ENCODE measurements at places on chromosomes 2 and 18.

GRCh38 chr2:159030674-159031380 lies 62.4 kb downstream of the TANC1 start:
- no peak for DNase-seq

GRCh38 chr2:96769814-96770213 lies 9.1 kb downstream of the CNNM4 start:
- DNase-seq = no peak

- no peak for DNase-seq
Observed at GRCh38 chr18:48623468-48624235, 84.8 kb downstream of the CTIF start.

DNA sequence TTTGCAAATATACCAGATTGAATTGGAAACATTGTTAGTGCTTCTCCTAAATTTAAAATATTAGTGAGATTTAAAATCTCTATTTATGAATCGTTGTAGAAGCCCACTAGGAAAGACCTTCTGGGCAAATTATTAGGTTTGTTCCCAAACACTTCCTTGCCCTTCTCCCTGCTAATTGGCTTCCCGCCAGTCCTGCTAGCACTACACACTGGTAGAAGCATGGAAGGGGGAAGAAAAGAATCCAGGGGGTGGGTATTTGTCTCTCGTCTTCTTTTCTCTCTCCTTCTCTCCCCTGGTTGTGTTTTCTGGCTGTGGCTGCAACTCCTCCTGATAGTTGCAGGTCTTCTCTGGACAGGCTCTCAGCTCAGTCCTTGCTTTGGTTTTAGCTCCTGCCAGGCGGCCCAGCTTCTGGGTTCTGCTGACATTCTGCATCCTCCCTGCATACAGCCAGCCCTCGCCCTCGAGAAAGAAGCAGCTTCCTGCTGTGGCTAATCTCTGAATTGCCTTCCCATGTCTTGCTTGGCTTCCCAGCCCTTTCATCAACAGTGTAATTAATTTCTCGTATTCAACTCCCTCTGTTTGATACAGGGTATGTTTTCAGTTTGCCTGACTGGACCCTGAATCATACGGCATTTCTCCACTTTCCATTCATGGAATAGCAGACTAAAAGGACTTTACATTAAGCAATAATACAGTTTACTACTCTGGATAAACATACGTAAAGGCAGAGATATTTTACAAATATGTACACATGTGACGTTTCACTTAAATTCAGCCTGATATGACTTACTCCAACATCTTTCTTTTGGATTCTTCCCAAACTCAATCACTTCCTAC lies 6.9 kb upstream of the PARD3B start:
- no peak for DNase-seq

DNA sequence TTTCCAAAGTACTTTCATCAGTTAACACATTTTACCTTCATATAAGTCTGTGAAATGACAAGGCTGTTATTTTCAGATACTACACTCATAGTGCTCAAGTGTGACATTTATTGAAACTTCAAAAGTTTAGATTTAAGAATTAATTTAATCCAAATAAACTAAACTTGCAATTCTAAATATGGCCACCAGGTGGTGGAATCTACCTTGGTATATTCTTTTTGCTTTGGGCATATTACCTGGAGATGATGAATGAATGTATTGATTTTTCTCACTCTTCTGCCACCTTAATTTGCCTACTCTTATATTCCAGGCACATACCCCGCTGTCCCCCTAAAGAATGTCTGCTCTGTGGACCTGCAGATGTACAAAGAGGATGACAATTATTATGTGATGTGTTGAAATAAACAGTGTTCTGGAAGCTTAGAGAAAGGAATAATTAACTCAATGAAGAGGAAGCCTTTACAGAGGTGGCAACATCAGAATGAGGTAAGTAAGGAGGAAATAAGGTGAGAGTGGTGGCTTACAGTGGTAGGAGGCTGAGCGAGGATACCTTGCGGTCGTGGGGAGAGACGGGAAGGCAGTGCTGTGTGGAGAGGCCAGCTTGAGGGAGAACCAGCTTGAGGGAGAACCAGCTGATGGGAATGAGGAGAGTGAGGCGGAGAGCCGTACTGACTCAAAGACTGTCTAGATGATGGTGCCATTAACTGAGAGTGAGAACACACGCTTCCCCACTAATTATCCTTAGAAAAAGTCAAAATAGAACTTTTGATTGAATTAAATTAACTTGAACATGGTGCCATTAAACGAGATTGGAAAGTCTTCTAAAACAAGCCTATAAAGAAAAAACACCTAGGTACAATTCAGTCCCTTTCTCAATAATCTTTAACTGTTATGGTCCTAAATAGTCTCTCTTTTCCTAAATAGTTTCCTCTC lies 179.5 kb downstream of the CELF4 start:
- no peak for DNase-seq

DNA sequence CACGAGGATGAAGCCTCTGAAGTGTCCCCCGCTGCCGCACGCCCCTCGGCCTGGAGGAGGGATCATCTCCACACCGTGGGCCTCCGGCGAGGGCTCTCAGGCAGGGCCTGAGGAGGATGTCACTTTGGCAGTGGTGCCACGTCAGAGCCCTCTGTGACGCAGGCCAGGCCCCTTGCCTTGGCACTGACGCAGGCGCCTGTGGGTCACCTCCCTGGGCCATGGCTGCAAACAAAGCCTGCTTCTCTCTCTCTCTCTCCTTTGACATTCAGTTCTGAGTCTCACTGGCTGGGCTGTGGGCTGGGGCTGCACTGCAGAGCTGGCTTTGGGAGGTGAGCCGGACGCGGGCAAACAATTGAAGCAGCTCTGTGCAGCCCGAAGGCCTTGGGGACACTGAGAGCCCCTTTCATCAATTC lies 273.7 kb downstream of the TWIST2 start:
- no peak for DNase-seq

- DNase-seq = no peak
Observed at GRCh38 chr2:132448331-132448730, 31.7 kb downstream of the GPR39 start.

DNA sequence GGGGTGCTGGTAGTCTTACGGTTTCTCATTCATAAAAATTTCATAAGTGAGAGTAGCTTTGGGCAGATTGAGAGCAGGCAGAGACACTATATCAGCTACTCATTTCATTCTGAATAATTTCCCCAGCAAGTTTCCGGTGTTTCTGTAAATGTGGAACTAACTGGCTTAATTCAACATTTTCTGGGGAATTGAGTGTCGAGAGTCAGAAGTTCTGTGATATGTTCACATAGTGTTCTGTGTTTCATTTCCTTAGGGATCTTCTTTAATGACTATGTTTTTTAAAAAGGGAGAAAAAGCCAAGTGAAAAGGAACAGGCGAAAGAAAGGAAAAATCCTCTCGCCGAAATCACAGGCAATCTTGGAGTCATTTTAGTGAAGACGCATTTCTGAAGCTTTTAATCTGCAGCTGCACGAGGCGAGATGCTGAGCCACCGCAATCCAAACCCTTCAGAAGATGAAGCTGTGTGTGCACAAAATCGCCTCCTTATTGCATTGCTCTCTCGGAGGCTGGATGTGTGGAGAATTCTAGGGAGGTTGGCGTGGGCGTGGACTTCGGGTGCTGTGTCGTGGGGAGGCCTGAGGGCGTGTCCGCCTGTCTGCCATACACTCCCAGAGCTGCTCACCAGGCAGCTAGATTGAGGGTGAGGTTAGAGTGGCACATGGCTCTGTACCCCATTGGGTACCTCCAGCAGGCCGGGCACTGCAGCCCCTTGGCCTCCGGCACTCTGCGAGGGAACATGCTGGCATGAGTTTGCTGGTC lies 38.4 kb upstream of the HDAC4 start:
- DNase-seq = no peak

DNA sequence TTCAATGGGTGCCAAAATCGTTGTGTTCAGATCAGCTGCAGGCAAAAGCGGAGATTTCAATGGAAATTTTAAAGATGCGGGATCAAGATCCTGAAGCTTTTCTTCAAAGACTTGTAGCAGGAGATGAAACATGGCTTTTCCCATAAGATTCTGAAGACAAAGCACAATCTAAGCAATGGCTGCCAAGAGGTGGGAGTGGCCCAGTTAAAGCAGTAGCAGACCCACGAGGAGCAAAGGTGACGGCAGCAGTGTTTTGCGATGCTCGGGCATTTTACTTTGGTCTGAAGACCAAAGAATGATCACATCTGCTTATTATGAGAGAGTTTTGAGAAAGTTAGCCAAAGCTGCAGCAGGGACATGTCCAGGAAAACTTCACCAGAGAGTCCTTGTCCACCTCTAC lies 222.9 kb downstream of the DSC3 start:
- no peak for DNase-seq

DNA sequence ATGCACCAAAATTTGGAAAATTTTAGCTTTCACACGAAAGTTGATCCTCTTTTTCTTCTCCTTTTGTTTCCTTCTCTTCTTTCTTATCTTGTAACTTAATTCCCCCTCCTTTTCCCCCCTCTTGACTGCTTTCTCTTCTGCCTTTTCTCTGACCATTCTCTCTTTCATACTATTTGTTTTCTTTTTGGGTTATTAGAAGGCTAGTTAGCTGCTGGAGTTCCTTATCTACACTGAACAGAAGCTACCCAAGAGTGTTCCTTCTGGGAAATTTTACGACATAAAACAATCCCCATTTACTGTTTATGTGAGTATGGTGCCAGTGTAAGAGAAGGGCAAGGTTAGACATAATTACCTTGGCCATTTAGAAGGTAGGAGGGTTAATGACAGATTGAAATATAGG lies 218.4 kb upstream of the DTNA start:
- no peak for DNase-seq

DNA sequence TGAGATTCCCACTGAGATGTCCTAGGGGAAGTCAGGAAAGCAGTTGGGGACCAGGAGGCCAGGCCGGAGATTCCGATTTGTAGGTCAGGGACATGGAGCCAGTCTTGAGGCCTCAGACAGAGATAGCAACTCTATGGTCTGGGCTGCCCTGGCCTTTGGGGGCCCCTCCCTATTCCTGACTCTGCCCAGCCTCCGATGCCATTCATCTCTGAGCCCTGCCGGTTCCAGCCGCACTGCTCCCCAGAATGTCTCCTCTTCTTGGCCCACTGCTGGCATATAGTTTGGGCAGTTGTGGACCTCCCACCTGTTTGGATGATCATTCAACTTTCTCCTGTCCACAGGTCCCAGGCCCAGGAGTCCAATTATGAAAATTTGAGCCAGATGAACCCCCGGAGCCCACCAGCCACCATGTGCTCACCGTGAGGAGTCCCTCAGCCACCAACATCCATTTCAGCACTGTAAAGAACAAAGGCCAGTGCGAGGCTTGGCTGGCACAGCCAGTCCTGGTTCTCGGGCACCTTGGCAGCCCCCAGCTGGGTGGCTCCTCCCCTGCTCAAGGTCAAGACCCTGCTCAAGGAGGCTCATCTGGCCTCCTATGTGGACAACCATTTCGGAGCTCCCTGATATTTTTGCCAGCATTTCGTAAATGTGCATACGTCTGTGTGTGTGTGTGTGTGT lies 16.4 kb downstream of the SIGLEC15 start:
- DNase-seq = no peak

DNA sequence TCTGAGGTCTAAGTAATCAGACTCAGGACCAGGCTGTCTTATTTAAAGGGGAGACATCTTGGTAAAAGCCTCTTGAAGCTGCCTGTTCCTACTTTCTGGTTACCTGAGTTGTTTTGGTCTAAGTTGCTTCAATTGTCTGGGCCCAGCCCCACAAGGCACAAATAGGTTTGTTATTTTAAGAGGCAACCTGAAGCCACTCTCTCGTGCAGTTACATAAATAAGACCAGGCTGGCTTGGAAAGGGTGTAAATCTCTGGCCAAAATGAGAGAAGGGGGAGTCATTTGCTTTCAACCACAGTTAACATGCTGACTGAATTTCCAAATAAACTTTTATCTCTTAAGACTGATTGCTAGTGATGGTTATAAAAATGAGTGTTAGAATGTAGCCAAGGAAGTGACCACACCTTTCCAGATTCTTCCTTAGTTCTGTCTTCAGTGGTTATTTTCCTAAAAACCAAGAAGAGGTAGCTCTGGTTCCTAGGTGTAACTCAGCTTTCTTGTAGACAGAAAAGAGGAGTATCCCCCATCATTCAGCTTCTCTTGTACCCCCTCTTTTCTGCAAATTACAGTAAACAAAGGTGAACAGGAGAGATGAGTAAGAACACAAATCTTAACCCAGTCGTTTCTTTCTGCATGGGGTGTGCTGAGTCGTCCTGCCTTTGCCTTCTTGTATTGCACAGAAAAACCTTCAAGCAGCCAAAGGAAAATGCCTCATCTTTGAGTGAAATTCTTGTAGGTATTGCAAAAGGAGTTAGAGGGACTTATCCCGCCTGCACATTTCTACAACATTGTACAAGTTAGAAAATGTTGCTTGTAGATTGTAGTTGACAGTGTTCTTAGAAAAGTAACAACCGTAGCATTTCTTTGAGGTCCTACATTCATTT lies 161.5 kb upstream of the NT5C1B start:
- no peak for DNase-seq

GRCh38 chr2:118417406-118418120 lies 329.3 kb downstream of the INSIG2 start:
- DNase-seq = no peak

GRCh38 chr18:56992777-56993176 lies 154.1 kb upstream of the BOD1L2 start:
- no peak for DNase-seq

DNA sequence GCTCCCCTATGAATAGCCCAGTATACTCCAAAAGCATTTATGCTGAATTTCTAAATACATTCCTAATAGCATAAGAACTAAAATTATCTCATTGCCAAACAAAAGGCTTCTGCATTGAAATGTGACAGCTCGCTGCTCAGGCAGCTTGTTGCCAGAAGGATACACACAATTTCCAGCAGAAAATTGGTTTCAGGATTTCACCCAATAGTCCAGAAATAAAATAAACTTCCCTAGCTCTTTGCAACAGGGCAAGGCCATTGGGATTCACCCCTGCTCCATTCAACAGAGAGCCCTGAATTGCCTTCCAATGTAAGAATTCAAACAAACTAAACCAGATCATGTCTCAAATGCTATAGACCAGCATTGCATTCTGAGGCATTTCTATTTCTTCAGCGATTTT lies 70.7 kb downstream of the RBM43 start:
- no peak for DNase-seq

DNA sequence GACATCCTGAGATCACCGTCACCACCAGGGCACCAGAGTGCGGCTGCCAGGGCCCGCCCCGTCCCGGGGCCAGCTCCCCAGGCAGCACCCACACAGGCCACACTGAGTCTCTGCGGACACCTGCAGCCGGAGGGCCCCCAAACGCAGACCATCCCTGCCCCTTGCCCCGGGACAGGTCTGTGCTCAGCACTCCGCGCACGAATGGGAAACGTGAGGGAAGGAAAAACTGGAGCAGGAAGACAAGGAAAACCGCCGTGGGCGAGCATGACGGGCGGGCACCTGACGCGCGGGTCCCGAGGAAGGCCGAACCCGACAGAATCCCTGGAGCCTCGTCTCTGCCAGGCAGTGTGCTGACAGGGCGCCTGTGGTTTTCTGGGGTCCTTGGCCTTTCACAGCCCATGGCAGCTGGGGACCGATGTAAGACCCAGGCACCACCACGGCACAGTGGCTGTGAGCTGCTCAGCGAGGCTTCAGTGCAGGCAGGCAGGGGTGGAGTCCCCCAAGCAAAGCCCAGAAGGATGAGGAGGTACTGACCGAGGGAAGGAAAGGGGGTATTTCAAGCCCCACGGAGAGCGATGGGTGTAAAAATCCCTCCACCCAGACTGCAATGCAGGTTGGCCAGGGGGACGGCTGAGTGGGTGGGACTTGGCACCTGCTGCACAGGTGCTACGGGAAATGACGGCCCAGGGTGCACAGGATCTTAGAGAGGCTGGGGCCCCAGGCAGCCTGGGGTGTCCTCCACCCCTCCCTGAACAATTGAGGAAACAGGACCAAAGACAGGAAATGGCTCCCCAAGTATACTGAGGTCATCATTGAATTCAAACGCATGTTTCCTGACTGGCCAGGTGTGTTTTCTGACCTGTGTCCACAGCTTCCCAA lies 59.0 kb downstream of the PXDN start:
- no peak for DNase-seq

GRCh38 chr2:28447943-28448792 lies 47.7 kb upstream of the PLB1 start:
- DNase-seq = no peak
